ENCODE measurements at places on chromosomes 4 and X.
A peak's percentile ranks its signal among the peaks of the same experiment; 100 is the strongest.

- no peak for DNase-seq
These were observed 44.9 kb downstream of the SH3RF1 start for GRCh38 chr4:169225812-169226211.

GRCh38 chrX:16855363-16856075, 14.6 kb downstream of the RBBP7 start:
- no peak for DNase-seq

DNA sequence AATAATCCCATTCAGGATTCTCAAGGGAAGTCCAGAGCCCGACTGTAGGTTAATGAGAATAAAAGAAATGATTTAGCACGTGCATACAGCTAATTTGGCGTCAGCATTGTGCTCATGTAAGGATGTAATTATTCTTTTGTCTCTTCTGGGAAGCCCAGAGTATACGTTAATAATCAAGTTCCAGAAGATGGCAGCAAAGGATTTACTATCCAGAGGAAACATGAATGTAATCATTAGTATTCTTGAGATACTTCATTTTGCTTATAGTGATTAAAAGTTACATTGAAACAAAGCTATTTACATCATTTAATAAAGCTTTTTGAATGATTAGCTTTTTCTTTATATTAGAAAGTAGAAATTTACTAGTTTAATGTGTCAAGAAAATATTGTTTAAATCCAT, 27.1 kb upstream of the MAP9 start:
- no peak for DNase-seq

DNA sequence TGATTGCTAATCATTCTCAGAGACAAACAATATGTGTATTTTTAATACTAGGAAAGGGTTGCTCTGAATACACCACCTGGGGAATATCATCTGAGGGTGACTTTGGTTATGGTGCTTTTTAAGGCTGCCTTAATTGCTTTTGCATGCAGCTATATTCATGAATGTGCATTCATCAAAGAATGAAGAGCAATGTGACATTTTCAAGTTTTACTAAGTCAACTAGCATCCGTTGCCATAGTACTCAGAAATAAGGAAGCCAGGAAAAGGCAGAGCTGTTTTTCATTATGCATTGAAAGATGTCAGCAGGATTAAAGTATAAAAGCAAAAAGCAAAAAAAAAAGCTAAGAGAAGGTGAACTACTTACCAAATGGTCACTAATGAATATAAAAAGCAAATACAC, 67.4 kb upstream of the PCDH18 start:
- no peak for DNase-seq

DNA sequence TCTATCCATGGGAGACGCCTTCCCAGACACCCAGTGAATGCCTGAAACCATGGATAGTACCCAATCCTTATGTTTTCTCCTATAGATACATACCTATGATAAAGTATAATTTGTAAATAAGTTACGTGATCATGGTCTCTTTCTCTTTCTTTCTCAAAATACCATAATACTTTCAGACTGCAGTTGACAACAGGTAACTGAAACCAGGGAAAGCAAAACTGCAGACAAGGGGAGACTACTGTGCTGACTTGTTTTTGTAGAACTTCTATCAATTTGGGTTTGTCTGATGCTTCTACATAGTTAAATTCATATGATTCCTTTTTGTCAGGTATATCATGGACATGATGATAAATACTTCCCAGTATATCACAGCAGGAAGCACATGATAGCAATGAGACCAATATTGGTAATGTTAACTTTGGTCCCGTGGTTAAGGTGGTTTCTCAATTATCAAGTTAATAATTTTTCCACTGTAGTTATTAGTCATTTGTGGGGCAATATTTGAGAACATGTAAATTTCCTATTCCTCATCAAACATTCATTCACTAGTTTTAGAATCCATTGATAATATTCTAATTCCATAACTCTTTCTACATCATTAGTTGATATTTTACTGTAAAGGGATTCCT, 298.0 kb upstream of the TET2 start:
- DNase-seq: no peak

DNA sequence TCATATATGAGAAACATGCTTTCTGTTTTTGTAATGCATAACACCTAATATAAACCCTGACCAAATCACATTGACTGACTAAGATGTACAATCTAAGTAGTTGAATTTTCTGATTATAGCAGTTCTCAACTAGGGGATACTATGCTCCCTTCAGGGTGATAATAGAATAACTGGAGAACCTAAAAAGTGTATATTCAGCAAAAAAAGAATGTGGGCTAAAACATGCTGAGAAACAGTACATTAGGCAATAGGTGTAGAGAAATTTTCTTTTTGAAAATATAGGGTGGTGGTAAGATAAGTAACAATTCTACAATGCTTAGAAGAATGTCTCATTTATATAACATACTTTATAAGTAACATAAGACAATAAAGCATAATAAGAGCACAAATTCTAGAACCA, 239.6 kb downstream of the SPOCK3 start:
- no peak for DNase-seq

DNA sequence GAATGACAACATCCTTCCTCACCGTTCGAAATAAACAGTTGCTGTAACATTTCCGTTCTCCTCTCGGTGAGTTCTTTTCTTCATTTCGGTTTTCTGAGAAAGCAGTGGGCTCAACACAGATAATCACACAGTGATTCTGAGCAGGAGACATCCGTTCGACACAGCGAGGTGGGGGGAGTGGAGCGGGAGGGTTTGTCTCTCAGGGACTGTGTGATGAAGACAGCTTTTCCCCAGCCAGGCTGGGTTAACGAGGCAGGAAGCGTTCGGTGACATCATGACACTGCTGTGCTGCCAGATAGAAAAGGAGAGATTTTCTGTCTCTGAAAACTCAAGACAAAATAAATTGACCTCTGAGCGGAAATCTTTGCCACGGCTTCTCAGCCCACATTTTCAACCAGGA, 119.3 kb downstream of the CRLF2 start:
- DNase-seq: peak; percentile 47

DNA sequence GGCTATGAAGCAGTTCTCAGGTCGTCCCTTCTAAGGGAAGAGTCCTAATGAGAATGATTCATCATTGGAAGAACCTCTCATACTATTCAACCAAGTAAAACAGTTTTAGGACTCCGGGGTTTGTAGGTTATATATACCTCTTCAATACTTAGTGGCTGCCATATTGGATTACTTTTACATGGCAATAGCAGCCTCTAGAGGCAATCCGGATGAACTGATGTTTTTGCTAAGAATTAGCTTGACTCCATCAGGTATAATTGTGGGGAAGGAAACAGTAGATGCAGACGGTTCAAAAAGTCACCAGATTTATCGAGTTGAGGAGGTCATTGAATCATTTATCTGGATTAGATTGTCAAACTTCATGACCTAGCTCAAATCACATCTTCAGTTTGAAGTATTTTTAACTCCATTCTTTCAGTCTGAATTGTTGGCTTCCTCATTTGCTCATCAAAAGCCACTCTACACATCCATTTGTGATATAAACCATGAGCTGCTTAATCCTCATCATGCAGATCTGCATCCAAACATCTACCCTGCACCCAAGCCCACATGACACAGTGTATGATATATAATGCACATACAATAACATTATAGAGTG, 28.4 kb downstream of the GUCY1B1 start:
- no peak for DNase-seq

- DNase-seq: no peak
These were observed 24.1 kb downstream of the NAT8L start for GRCh38 chr4:2083116-2083825.

GRCh38 chr4:164056426-164057142, 562.1 kb downstream of the TMA16 start:
- DNase-seq: no peak

DNA sequence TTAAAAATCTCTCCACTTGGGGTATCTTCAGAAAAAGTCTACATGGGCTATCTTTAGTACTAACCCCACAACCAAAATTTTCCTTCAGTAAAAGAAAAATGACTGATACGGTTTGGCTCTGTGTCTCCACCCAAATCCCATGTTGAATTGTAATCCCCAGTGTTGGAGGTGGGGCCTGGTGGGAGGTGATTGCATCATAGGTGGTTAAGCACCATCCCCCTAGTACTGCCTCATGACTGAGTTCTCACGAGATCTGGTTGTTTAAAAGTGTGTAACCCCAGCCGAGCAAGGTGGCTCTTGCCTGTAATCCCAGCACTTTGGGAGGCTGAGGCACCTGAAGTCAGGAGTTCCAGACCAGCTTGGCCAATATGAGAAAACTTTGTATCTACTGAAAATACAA, 66.8 kb downstream of the USP46 start:
- DNase-seq: no peak

DNA sequence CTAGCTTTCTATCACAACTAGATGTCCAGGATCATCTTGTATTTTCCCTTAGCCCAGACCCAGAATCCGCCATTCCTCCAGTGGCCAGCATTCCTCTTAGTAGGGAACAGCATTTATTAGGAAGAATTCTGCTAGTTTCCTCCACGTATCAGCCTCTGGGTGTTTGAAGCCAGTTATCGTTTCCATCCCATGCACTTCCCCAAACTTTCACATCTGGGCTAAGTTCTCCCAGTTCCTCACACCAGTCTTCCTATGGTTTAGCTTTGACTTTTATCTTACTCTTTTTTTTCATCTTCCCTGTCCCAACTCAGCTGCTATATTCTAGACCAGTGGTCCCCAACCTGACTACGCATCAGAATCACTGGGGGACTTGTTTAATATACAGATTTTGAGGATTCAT, 53.5 kb upstream of the PRSS48 start:
- no peak for DNase-seq

DNA sequence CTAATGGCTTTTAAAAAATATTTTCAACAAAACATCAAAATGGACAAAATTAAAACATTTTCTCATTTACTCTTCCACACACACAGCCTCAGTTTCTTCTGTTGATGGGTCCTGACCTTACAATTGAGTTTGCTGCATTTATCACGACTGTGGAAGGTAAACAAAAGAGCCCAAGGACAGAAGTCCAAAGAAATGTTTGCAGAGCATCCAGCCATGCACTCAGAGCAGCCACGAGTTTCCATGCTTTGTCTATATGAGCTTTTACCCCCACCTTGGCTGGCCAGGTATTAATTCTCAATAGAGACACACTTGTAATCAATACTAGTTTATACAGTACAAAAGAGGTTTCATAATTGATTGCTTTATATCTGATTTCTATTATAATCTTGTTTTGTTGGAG, 85.0 kb upstream of the WDFY3 start:
- no peak for DNase-seq

GRCh38 chr4:136803433-136803832, 728.9 kb downstream of the PCDH18 start:
- no peak for DNase-seq

GRCh38 chrX:68847172-68847571, 18.4 kb downstream of the EFNB1 start:
- no peak for DNase-seq

DNA sequence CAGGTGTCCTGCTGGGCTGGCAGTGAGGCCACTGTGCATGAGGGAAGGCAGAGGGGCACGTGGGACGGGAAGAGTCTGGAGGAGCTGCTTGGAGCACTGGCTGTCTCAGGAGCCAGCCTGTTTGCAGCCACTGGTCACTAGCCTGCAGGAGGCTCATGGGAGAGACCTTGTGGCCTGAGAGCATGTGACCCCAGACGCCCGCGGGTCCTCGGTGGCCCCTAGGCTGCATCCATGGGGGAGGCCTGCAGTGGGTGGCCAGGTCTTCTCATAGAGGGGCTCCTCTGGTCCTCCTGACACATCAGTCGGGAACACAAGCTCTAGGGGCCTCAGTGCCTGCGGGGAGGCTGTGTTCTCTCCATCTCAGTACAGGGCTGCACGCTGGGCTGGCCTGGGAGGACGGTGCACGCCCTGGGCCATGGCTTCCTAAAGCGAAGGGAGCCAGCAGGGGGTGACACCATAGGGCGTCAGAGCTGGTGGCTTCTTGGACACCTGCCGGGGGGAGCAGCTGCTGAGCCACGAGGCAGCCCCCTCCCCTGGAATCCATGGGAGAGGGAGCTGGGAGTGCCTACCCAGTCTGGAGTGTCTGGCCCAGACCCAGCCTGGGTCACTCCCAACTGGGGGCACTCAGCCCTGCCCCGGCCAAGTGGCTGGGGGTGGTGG, 12.3 kb downstream of the NAT8L start:
- DNase-seq: no peak

GRCh38 chr4:36767596-36767995, 476.9 kb upstream of the NWD2 start:
- DNase-seq: no peak

GRCh38 chr4:15982842-15983524, 20.0 kb upstream of the FGFBP2 start:
- DNase-seq: no peak

DNA sequence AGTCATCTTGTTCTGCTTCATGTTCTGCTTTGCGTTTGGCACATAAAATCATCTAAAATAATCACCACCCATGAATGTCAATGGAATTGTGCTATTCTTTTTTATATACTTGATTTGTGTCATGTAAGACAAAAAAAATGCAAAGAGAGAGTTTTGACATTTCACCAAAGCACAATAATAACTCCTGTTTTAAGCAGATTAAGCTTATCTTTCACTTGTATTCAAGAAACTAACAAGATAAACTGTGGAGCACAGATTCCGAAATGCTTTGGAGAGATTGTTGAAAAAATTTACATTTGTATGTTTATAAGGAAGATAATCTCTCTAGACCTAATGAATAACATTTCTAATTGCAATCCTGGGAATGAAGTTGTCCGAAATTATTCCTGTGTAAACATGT, 225.1 kb upstream of the ANXA10 start:
- DNase-seq: no peak

Measured in T-cell (primary cell).